HT-29 (cell line): ENCODE measurements at places on chromosomes 16 and 17. TPM values are rescaled to one million over a fixed set of nuclear protein-coding genes. Genes with fewer than 3 reads are reported as not detected.

GRCh38 chr16:72794986-72795385, 252.9 kb downstream of the ZFHX3 start:
- DNase-seq = no peak

The ORAI3 gene
- total RNA-seq = 16.9 and 22.9 TPM in 2 replicates

The SLC22A31 gene
- total RNA-seq = not detected in 2 replicates

The ITGAD gene
- not detected in 2 replicates for total RNA-seq
